ENCODE measurements at places on chromosomes 5 and 9.
A peak's percentile ranks its signal among the peaks of the same experiment; 100 is the strongest.

DNA sequence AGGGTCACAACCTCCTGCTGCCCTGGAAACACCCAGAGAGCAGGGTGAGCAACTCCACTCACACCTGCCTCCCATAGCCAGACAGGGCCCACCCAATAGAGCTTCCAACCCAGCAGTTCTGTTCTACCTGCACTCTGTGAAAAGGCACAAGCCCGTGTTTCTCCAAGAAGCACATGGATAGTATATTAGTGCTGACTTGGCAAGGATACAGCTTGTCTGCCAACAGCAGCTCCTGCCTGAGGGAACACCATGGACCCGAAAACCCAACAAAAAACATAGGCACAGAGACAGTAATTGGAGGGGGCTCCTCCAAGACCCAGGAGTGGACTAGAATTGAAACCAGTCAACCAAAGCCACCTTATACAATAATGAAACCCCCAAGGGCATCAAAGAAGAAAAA, 48.6 kb downstream of the CDKN2A start:
- no peak for DNase-seq

DNA sequence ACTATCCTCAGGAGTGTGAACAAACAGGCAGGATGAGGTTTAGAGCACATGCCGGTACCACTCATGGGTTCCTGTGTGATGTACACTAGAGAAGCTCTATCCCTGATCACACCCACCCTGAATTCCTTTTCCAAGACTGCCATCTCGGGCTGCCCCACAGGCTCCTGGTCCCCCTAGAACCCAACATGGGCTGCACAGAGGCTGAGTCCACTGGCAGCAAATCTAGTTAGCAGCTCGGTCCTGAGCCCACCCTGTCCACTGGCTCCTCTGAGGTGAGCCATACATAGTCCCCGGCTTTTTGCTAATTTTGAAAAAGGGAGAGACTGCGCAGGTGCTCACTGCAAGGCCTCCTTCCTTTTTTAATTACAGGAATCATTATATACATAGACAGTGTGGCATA, 227.0 kb downstream of the FSTL4 start:
- DNase-seq, result peak; percentile 55

- DNase-seq, result no peak
Observed at GRCh38 chr9:137188086-137188489, 272 bp downstream of the ANAPC2 start.

DNA sequence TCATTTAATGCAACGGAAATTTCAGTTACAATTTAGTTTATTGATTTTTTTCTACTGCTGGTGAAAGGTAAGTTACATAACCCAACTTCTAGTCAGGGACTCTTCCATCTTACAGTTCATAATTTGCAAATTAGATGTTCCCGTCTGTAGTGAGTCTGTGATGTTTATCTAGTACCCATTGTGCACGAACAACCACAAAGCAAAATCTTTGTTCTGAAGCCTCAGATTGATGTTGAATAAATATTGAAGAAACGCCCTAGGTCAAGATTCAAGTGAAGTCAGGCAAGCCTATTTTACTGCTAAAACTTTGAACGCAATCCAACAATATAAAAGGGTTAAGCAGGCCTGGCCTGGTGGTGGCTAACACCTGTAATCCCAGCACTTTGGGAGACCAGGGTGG, 43.1 kb downstream of the BASP1 start:
- DNase-seq, result no peak

DNA sequence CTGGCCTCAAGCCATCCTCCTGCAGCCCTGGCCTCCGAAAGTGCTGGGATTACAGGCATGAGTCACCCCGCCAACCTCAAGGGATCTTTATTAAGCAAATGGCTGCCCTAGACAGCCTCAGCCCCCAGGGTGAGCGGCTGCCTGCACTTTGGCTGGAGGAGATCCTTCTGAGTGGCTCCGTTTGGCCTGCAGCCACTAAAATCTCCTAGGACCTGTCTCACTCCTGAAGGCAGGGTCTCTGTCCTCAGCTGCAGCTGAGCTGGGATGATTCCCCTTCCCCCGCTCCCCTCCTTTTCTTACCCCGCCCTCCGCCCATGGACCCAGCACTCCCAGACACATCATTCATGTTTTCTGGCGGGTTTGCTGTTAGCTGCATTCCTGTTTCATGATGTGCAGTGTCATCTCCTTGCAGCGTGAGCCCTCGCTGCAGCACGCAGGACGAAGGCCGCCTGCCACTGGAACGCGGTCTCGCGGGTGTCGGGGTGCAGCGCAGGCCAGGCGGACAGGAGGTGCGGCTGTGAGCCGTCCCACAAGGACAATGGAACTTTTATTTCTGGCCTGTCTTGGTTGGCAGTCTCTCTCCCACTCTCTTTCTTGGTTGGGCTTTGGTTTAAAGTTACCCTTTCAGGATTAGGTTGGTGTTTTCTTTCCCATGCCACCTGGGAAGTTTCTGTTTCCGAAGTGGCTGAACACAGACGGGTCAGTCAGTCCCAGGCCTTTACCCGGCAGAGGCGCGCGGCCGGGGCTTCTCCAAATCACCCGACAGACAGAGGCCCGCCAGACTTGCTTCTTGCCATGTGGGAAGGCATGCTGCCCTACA, 137.1 kb downstream of the FOXD1 start:
- DNase-seq, result no peak

DNA sequence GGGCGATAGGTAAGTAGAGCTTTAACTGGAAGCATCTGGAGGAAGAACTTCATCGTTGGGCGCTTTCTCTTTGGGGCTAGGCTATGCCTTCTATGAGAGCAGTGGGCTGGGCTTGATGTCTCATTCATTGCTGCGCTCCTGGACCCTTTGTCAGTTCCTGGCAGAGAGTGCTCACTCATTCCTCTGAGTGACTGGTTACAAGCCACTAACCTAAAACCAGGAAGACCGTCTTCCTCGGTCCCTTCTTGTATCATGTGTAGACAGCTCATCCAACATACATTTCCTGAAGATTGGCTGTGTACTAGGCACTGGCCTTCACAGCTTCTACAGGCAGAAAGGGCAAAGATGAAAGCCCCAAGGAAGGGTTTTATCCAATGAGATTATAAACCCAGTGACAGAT, 6.4 kb downstream of the SWI5 start:
- DNase-seq, result no peak

DNA sequence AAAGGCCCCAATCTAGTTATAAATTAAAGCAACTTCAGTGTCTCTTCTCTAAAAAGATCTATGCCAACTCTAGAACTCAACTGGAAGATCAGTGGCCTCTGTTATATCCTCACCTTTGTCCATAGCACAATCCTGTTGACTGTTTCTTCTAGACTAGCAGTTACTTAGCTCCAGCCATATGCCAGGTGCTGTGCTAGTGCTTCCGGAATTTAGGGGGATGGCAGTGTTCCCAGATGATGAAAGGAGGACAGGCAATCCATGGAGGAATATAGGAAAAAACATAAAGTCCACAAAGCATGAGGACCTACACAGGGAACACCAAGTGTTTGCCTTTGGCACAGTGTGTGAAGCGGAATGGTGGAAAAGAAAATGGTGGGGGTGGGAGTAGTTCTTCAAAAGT, 214.3 kb downstream of the MAPKAP1 start:
- no peak for DNase-seq

- no peak for DNase-seq
Observed at GRCh38 chr9:136554870-136555269, 9.0 kb upstream of the NOTCH1 start.

- no peak for DNase-seq
Observed at GRCh38 chr5:110590187-110590586, 136.3 kb downstream of the TMEM232 start.

- DNase-seq, result no peak
Observed at GRCh38 chr9:129570450-129571297, 50.2 kb downstream of the C9orf50 start.

DNA sequence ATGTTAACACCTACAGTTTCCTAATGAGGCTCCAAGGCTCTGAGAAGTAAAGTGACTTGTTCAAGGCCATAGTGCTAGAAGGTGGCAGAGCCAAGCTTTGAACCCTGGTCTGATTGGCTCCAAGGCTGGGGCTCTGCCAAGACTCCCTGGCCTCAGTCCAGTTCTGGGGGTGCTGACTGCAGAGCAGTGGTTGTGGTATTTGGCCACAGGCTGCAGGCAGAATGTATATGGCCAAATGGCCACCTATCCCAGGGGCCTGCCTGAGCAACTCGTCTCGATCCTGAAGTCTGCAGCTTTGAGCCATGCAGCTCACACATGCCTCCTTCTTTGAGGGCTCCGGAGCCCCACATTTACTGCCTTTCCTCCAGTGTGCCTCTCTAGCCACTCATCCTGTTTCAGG, 9.7 kb upstream of the NEK6 start:
- no peak for DNase-seq

GRCh38 chr5:150412319-150413175, at the start of gene CD74:
TSS of gene CD74 (minus strand) at chr5:150412910. CDS start at chr5:150412749, 161 bp downstream.
- DNase-seq, result no peak
